ENCODE measurements at places on chromosomes 3 and 15.

GRCh38 chr3:16326724-16327349, 61.8 kb downstream of the OXNAD1 start:
- no peak for DNase-seq

- DNase-seq: peak; percentile 31
Measured at GRCh38 chr15:65400760-65401610, 21.8 kb downstream of the IGDCC4 start.

DNA sequence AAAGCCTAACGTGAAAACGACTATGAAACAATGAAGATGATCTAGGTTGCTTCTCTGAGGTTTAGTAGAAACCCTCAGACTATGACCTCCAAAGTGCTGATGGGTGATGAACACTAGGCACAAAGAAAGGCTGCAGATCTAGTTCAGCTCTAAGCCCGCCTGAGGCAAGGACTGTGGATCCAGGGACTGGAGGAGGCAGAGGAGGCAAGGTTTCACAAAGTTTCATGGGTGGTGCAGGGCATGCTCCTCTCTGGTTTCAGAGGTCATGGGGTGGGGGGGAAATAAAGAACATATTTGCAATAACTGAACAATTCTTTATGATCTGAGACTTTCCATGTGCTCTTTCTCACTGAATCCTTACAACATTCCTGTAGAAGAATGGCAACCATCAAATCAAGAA, 679.2 kb downstream of the NTRK3 start:
- DNase-seq: no peak

DNA sequence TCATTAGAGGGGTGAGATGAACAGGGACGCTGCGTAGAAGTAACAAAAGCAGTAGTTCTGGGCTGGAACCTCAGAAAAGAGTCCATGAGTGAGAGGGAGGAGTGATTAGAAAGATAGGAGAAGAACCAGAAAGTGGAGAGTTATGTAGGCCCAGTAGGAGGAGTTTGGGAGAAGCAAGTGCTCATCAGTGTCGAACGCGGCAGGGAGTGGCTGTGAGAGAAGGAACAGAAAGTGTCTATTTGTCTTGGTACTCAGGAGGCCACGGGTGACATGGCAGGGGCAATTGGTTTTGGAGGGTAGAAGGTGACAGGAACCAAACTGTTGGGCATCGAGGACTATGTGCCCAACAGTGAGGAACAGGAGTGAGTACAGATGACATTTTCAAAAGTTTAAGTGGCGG, 1.3 kb upstream of the INSYN1 start:
- no peak for DNase-seq

- no peak for DNase-seq
Measured at GRCh38 chr3:100274361-100274760, 13.6 kb downstream of the TBC1D23 start.

DNA sequence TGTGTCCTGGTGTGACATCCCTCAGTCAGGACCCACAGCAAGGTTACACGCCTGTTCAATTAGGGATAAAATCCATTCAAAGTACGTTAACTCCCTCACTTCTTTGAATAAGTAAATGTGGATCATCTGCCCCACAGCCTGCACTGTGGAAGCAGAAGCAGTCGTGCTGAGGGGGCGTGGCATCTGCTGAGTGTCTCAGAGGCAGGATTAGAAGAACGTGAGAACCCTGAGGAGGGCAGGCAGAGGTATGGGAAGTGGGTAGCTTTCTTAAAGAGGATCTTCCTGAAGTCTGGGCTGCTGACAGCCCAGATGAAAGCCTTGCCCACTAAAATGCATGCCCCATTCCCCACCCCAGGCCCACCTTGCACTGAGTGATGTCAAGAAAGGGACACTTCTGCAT, 28.5 kb downstream of the CRABP1 start:
- no peak for DNase-seq

- DNase-seq: no peak
Measured at GRCh38 chr3:10994306-10994705, 1.8 kb downstream of the SLC6A1 start.

DNA sequence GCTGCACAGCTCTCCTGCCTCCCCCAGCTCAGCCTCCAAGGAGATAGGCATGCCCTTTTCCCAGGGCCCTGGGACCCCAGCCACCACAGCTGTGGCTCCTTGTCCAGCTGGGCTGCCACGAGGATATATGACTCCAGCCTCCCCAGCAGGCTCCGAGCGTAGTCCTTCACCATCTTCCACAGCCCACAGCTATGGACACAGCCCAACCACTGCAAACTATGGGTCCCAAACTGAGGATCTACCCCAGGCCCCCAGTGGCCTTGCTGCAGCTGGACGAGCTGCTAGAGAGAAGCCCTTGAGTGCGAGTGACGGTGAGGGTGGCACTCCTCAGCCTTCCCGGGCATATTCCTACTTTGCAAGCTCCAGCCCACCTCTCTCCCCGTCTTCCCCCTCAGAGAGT, 20.5 kb upstream of the APEH start:
- no peak for DNase-seq

DNA sequence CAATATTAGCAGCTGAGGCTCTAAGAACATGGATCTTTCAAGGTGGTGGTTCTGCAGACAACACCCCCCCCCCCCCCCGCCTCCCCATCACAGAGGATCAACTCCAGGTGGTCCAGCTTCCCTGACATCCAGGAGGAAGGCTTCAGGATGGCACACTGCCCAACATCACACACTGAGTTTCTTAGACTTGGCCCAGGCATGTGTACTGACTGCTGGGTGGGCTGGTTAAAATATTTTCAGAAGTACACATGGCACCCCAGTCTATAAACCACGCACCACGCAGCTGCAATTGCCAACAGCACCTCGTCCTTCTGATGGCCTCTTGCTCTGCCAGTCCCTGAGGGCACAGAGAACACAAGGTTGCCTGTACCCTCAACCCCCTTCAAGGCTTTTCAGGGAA, 22.1 kb downstream of the SRPRB start:
- DNase-seq: no peak

GRCh38 chr15:51720201-51720995, 17.1 kb downstream of the LYSMD2 start:
- no peak for DNase-seq

- DNase-seq: no peak
Measured at GRCh38 chr3:160841455-160841854, 85.4 kb downstream of the PPM1L start.

DNA sequence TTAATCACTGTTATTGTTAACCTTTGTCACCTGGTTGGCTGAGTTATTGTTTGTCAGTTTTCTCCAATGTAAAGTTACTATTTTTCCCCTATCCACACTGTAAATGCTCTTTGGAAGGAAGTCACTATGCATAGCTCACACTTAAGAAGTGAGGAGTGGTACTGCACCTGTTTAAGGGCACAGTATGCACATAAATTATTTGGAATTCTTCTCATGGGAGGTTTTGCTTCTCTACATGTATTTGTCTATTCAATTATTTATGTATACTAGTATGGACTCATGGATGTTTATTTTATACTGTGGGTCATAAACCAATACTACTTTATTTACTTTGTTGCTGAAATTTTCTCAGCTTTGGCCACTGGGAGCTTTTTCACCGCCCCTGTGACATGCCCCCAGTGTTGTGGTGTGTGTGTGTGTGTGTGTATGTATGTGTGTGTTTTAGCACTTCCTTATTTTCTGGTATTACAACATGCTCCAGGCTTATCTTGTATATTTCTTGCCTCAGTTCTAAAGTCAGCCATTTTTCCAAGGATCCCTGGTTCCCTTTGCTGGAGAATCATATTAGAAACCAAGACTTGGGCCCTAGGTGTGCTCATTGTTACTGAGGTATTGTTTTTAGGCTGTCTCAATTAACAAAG, 290.5 kb downstream of the KBTBD8 start:
- no peak for DNase-seq

- DNase-seq: no peak
Measured at GRCh38 chr15:101052681-101053121, 133.5 kb downstream of the LRRK1 start.

All from T1000 (cell line).